ENCODE measurements at places on chromosomes 11 and 22.

DNA sequence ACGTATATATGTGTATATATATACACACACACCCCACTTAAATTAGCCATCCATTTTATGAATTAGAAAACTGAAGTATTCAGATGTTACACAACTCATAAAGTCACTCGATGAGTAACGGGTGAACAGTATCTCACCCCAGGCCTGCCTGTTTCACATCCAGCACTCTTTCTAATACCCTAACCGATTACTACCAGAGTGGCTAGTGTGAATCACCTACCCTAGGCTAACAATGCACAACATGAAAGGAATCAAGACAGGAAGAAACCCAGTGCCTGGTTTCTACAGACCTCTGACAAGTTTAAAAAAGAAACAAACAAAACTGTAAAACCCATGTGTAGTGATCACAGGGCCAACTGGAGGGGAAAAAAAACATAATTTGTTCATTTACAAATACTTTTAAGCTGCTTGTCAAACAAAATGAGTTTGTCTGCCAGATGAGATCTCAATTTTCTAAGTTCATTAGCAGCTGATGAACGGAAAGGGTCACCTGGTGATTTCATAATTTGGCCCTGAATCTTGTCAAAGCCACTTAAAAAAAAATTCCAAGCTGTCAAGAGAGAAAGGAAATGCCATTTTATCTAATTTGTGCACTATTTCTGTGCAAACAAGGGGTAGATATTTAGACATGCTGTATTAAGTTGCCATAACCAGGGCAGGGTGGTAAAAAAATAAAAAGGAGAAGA lies 134.8 kb downstream of the LARGE1 start:
- DNase-seq, result no peak

DNA sequence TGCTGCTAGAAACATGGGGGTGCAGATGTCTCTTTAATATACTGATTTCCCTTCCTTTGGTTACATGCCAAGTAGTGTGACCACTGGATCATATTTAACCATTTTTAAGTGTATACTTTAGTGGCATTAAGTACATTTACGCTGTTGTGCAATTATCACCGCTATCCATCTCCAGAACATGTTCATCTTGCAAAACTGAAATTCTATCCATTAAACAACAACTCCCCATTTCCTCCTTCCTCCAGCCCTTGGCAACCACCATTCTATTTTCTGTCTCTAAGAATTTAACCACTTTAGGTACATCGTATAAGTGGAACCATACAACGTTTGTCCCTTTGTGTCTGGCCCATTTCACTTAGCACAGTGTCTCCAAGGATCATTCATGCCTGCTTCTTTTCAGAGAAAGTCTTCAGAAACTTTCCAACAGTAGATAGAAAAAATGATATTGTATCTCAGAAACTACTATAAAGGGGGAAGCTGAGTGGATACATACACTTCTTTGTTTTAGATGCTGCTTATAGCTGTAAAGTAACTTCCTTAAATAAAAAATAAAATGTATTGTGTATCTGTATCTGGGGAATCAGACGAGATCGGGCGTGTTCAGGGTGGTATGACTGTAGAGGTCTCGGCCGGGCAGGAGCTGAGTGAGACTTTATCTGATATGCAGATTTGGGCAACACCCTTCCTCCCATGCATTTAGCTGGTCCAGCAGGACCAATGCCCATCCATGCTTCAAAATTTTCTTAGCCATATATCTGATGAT lies 44.6 kb upstream of the ZBED5 start:
- no peak for DNase-seq

GRCh38 chr11:86440305-86440716 lies 65.6 kb downstream of the CCDC81 start:
- DNase-seq, result no peak

GRCh38 chr11:43582024-43582862 lies 98.3 kb upstream of the HSD17B12 start:
- DNase-seq, result no peak

GRCh38 chr22:22020425-22020852 lies 37.9 kb upstream of the TOP3B start:
- DNase-seq, result no peak

GRCh38 chr11:46001448-46001914 lies 79.0 kb downstream of the LARGE2 start:
- DNase-seq, result no peak
